ENCODE measurements at places on chromosomes 3 and 15.

DNA sequence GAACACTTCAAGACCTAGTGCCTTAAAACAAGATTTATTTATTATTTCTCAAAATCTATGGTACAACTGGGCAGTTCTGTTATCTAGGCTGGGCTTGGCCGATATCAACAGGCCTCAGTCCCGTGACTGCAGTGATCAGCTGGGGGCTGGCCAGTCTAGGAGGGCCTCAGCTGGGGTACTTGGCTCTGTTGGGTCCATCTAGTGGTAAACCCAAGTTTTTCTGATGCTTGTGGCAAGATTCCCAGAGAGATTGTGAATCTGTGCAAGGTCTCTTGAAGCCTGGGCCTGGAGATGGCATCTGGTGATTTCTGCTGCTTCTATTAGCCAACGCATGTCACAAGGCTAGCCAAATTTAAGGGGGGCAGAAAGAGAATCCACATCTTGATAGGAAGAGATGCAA lies 482.4 kb upstream of the SGO1 start:
- DNase-seq = no peak

DNA sequence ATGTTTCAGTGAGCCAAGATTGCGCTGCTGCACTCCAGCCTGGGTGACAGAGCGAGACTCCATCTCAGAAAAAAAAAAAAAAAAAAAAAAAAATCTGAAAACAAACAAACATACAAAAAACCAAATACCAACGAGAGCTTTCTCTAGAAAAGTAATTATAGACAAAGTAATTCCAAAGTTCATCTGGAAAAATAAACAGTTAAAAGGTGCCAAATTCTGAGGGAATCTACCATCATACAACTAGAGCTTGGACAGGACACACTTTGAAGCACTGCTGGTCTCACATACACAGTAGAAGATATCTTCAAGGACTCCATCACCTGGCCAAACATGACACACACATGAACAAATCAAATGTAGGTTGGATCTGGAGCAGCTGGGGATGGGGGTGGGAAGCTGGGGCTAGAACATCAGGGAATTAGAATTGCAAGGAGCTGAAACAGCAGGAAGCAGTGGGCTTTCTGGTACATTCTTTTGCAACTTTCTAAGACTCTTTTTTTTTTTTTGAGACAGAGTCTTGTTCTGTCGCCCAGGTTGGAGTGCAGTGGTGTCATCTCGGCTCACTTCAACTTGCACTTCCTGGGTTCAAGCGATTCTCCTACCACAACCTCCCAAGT lies 41.1 kb upstream of the CTSH start:
- no peak for DNase-seq

DNA sequence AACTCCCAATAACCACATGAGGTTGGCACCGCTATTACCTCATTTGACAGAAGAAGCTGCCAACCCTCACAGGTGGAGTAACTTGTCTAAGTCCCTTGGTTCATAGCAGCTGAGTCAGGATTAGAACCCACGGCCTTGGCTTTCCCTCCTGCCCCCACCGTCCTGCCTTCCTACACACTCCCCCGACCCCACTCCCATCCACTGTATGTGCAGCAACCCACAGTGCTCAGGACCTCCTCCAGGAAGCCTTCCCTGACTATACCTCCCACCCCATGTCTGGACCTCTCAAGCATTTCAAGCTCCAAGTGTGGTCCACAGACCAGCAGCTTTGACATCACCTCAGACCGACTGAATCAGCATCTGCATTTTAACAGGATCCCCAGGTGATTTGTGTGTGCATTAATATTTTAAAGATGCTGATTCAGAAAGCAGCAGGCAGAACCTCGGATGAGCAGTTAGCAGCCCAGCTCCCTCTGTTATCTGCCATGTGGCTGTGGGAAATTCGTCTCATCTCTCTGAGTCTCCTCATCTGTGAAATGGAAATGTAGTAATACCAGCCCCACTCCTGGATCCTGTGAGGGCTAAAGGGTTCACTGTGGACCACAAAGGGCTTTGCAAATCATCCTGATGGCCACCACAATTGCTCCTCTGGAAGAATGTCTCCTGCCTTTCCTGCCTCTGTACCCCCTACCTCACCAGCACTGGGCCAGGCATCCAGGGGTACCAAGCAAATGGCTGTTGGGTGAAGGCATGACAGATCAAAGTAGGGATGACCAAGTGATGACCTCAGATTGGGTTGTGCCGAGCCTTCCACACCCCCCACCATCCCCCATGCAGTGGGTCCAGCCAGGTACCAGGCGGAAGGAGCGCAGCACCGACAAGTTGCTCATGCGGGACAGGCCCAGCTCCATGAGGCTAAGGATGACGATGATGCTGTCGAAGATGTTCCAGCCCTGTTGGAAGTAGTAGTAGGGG lies 62.7 kb downstream of the SCN5A start:
- DNase-seq = no peak

- DNase-seq = no peak
Observed at GRCh38 chr3:46674031-46674845, 19.2 kb downstream of the ALS2CL start.

- no peak for DNase-seq
Observed at GRCh38 chr15:99474909-99475753, 90.7 kb upstream of the MEF2A start.

DNA sequence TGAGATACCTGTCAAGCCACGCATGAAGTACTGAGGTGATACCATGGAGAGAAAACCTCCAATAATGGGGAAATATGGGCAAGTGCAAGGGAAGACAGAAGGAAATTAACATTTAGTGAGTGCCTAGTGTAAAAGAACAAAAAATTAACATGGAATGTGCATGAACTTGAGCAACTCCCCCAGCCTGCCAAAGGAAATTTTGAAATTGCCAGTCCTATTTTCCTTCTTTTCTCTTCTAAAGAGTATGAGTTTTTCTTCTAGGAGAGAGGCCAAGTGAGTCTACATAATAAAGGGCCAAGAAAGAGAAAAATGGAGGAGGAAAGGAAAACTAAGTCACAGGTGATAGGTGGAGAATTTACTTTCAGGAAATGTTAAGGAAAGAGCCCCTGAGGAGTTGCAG lies 602.4 kb upstream of the MDFIC2 start:
- no peak for DNase-seq

GRCh38 chr15:42737529-42738328 lies 801 bp upstream of the CDAN1 start:
- no peak for DNase-seq

DNA sequence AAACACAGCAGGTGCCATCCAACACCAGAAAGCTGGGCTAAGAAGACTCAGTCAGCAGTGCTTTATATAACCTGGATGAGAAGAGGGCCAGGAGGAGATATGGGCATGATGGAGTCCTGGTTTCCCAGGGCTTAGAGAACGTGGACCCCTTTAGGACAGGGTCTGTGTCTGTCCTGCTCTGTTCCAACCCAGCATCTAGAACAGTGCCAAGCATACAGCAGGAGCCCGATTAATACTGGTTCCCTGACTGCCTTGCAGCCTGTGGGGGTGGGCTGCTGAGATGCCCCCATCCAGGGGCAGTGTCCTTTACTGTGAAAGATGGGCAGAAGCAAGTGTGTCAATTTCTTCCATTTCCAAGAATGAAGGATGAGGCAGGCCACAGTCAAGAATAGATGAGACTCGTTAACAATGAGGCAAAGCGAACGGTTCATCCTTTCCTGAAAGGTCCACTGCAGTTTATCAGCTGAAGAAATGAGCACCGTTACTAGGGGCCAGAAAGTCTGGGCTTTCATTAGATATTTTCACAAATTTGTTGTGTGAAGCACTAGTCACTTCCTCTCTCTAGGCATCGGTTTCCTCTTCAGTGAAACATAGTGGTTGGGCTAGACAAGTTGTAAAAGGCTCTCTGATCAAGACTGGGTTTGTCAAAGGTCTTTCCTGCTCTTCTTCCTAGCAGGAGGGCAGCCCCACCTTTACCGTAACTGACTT lies 72.0 kb upstream of the HERC1 start:
- no peak for DNase-seq

DNA sequence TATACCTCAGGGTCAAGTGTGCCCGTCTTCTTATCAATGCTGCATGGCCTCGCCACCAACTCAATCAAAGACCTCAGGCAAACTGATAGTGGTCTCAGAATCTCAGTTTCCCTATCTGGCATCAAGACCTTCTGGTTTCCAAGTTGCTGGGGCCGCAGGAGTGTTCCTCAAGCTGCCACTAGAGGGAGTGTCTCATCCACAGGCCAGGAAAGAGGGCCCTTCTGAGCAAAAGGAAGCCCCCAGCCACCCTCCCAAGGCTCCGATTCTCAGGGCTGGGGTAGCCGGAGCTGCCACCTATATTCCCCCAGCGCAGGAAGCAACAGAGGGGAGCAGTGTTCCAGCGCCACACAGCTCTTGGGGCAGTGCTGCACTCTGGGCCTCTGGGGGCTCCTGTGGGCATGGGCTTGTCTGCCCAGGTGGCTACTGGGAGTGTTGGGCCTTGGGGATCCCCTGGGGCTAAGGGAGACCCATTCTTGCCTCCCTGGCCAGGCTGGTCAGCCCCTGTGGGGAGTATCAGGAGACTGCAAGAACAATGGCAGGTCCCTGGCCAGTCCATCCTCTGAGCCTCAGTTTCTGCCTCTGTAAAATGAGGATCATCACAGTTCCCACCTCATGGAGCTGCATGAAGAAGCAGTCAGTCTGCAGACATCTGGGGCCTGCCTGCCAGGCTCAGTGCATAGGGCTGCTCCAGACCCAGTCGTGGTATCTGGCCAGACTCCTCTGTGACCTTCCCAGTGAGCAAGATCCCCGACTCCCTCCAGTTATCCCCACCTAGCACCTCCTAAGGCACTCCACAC lies 23.4 kb upstream of the SEC13 start:
- no peak for DNase-seq

- no peak for DNase-seq
Observed at GRCh38 chr15:38247336-38247735, 5.3 kb upstream of the SPRED1 start.

GRCh38 chr15:81942655-81943195 lies 103.1 kb downstream of the MEX3B start:
- DNase-seq = no peak

GRCh38 chr3:132285620-132285945 lies 31.6 kb upstream of the ACP3 start:
- no peak for DNase-seq

DNA sequence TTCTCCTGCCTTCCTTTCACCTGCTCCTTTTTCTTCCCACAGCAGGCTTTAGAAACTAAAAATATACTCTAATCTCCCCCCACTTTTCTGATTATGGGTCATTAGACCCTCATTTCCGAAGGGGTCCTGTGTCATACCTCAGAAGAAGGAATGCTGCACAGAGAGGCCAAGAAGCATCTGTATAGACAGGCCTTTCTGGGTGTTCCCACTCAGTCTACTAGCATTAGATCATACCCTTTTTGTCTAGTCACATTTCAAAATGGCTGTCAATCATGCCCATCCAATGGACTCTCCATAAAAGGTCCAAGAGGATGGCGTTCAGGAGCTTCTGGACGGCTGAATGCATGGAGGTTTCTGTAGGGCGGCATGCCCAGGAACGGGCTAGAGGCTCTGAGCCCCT lies 192.2 kb downstream of the SUCLG2 start:
- DNase-seq = no peak

GRCh38 chr3:152539191-152539764 lies 270.5 kb downstream of the MBNL1 start:
- DNase-seq = no peak

DNA sequence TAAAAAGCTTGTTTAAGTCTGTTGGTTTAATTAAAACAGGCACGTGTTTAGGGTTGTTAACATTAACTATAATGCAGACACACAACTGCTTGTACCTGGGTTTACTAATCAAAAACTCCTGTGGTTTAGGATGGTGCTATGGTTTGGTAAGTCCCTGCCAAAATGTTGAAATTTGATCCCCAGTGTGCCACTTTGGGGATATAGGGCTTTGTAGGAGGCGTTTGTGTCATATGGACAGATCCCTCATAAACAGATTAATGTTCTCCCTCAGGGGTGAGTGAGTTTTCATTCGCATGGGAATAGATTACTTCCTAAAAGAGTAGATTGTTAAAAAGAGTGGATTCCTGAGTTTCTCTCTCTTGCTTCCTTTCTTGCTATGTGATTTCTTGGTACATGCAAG lies 18.7 kb upstream of the GK5 start:
- DNase-seq = no peak

GRCh38 chr15:40762919-40763800 lies 708 bp upstream of the GCHFR start:
- no peak for DNase-seq

- no peak for DNase-seq
Observed at GRCh38 chr3:34464646-34465045, 666.2 kb downstream of the PDCD6IP start.

DNA sequence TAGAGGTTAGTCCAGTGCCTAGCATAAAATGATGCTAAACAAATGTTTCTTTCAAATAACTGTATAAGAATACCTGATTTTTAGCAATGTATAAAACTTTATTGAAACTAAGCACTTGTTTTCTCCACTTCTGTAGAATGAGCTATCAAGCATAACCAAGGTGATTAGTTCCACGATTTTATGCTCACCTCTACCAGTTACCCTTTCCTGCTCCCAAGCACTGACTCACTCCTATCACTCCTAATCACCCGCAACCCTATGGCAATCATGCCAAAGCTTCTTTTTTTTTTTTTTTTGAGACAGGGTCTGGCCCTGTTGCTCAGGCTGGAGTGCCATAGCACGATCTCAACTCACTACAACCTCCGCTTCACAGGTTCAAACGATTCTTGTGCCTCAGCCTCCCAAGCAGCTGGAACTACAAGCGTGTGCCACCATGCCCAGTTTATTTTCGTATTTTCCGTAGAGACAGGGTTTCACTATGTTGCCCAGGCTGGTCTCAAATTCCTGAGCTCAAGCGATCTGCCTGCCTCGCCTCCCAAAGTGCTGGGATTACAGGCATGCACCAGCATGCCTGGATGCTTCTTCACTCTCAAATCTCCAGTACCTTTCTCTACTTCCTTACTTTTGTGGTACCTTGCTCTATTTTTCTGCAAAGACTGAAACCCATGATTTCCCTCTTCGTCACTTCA lies 3.9 kb downstream of the HSPBAP1 start:
- no peak for DNase-seq

DNA sequence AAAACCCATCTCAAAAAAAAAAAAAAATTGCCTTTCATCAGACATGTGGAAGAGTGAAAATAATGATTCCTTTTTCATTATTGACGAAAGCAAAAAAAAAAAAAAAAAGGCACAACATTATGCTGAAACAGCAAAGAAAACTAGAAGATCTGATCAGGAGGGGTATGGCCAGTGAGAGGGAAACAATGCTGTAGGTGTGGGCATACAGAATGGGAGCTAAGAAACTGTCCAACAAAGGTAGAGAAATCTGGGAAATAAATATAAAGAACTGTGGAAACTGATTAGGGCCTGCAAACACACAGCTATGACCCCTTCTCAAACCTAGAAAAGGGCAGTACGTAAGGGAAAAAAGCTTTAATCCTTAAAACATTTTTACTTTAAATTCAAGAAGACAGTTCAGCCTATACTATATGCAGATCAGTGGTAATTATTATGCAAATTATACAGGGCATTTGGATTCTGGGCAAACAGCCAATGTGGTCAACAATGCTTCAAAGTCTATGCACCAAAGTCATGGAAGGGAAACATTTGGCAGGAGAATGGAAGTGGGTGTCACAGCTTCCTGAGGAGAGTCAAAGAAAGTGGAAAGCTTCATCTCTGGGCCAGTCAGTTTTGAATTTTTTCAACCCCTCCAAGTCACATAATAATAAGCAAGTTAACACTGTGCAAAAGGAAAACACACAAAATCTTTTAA lies 68.3 kb upstream of the SLC12A8 start:
- DNase-seq = no peak

Measured in fibroblast of the conjunctiva (primary cell).